Thoracic aorta (tissue), 2 donors: ENCODE measurements at places on chromosomes 11 and 22.

- DNase-seq = no peak
Observed at GRCh38 chr11:122198291-122198983, 82.4 kb upstream of the BLID start.

- no peak for DNase-seq
Observed at GRCh38 chr11:132048040-132048439, 677.6 kb downstream of the NTM start.

GRCh38 chr22:18126606-18127005 lies 16.0 kb downstream of the TUBA8 start:
- no peak for DNase-seq

DNA sequence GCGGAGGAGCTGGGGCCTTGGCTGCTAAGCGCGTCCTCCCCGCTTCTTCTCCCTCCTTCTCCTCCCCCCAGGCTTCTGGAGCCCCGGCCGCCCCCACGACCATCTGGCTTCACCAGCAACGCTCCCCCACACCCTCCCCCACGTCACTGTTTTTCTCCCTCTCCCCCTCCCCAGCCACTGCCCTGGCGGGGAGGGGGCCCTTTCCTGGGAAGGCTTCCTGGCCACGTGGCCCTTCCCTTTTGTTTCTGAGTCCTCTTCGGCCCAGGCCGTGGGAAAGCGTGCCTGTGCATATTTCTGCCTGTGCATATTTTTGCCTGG lies 27.7 kb downstream of the RTN4R start:
- DNase-seq = no peak

DNA sequence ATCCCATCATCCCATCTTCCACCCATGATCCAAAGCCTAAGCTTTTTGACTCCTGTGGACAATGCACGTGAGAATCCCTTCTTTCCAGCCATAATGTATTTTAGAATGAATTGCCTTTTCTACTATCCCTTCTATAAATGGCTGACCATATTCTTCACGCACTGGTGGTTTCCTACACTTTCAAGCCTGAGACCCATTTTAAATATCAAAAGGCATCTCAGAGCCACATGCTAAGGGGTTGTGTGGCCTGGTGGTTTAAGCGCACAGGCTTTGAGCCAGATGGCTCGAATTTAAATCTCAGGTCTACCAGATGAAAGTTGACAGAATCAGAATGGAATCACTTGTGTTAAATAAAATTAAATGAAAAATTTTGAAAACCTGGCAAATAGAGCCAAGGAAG lies 54.5 kb downstream of the C11orf91 start:
- no peak for DNase-seq

DNA sequence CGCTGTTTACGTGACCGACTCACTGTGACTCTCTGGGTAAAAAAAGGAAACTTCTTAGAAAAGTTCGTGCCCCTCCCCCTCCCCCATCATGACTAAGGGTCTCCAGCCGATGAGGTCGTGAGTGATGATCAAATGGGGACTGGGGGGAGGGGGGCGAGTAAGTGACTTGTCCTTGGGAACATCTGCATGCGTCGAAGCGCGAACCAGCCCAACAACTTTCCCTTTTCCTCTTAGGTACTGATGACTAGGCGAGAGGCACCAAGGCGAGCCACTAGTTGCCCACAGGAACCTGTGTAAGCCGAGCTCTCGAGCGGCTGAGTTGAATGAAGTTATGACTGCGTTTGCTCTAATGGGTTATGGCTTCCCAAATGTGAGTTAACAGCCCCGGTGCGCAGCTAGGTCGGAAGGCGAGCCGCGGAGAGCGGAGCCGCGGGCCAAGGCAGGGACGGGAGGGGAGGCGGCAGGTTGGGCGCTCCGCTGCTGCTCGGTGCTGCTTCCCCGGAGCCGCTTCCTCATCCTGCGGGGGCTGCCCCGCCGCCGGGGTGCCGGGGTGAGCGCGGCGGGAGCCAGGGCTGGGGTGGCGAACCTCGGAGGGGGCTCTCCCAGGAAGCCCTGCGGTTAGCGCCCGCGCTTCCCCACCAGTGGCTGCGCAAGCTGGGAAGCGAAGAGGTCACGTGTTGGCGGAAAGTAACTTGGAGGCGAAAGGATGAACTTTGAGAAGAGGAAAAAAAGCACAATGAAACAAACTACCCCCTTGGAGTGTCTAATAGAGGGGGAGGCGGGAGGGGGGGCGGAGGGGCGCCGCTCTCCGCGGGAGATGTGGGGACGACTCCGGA lies 22.1 kb upstream of the BDNF start:
- no peak for DNase-seq

DNA sequence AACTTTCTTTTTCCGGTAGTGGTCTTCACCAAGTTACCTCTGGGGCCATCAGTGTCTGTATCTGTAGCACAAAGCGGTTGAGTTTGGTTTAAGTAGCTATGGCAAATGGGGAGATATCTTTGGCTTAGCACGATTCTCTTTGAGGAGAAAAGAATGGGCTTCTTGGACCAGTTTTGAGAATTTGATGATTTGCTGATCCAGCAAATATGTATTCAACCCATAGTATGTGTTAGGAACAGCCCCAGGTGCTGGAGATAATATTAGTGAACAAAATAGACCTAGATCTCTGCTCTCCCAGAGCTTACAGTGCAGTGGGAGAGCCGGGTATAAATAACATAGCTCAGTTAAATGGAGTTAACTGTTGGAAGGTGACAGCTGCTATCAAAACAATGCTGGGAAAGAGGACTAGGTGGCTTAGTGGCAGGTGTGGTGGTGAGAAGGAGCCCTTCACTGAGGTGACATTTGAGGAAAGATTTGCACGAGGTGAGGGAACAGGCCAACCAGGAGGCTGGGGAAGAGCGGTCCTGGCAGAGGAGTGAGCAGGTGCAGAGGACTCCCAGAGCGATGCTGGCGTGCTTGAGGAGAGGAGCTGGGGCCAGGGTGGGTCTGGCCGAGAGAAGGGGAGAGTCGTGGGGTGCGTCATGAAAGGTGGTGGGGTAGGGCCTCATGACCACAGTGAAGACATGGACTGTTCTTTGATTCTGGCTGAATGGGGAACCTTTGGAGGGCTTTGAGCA lies 5.0 kb downstream of the TBC1D22A start:
- no peak for DNase-seq

GRCh38 chr22:23274146-23274526 lies 93.8 kb downstream of the BCR start:
- no peak for DNase-seq

DNA sequence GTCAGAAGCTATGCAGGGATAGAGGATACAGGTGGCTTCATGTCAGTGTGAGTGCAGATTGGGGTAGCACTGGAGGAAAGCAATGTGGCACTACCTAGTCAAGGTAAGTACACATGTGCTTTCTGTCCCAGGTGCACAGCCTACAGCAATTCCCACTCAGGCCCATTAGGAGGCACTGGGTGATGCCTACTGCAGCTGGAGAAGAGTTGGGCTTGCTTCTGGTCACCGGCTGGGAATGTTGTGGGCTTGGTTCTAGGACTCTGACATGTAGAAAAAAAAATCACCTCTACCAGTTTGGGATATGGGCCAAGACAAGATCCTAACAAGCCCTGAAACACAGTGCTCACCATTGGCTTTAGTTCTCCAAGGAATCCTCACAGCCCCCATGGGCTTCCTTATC lies 69.7 kb downstream of the TENM4 start:
- DNase-seq = no peak

DNA sequence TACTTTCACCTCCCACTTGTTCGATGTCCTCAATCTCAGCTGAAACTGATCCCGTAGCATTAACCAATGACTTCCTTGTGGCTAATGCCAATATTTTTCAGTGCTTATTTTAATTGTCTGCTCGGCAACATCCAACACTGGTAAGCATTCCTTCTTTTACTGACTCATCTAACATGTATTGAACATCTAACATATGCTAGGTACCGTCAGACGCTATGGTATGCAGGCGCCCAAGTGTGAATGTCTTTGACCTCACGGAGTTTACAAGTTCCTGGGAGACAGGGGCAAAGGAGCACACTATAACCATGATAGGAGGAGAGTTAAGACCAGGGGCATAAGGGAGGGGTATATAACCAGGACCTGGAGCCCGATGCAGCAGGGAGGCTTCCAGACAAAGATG lies 1.7 kb downstream of the BRMS1 start:
- DNase-seq = no peak

DNA sequence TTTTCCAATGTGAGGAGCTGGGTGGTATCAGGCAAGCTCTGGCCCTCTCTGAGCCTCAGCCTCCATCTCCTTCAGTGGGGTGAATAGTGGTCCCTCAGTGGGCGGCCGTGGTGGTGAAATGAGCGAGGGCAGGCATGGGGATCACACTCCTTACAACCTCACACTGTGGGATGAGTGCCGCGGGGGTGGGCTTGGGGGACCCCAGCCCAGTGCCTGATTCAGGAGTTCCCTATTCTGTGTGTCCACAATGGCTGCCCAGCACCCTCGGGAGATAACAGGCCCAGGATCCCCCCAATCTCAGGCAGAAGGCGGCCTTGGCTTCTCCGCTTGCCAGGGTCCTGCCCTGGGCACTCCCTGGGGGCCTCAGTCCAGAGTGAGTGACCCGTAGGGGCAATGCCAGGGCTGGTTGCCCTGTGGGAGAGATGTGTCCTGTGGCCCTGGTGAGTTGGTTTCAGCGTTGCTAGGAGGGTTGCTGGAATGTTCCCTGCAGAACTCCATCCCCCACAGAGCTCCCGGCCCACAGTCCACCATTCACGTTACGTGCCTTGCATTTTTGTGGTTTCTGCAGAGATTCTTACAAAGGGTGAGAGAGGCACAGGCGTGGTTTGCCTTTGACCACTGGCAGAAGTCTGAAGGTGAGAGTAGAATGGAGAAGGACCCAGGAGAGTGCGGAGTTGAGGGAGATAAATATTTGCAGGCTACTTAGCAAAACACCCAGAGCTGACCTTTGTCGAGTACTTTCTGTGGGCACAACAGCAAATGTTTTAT lies 2.9 kb downstream of the ALDH3B1 start:
- DNase-seq = no peak

DNA sequence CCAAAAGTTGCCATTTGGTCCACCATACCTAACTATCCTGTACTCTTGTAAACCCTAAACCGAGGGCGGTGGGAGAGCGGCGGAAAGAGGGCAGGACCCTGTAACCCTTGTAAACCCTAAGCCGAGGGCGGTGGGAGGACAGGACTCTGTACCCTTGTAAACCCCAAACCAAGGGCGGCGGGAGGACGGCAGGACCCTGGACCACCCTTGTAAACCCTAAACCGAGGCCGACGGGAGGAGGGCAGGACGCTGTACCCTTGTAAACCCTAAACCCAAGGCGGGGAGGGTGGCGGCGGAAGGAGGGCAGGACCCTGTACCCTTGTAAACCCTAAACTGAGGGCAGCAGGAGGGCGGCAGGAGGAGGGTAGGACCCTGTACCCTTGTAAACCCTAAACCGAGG lies 12.5 kb upstream of the OR52I2 start:
- DNase-seq = no peak

GRCh38 chr11:88701816-88702215 lies 364.0 kb downstream of the GRM5 start:
- DNase-seq = no peak

- DNase-seq = no peak
Observed at GRCh38 chr11:126702165-126702720, 298.3 kb downstream of the KIRREL3 start.
